D341Med (cell line): ENCODE measurements at places on chromosomes 5 and 9.
A peak's percentile ranks its signal among the peaks of the same experiment; 100 is the strongest.

GRCh38 chr9:136597141-136597885 is 51.5 kb upstream of the NOTCH1 start:
- DNase-seq = no peak

- no peak for DNase-seq
Measured at GRCh38 chr5:55104036-55104772, 1.8 kb downstream of the GZMA start.

DNA sequence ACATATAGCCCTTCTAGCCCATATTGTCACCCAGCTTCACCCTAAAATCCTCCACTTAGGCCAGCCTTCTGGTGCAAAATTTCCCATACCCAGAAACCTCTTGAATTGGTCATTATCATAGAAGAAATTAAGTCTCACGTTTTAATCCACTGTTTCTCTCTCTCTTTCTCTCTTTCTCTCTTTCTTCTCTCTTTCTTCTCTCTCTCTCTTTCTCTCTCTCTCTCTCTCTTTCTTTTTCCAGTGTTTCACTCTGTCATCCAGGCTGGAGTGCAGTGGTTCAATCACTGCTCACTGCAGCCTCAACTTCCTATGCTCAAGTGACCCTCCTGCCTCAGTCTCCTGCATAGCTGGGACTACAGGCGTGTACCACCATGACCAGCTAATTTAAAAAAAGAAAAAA is 363.4 kb downstream of the TMEM167A start:
- DNase-seq = no peak

DNA sequence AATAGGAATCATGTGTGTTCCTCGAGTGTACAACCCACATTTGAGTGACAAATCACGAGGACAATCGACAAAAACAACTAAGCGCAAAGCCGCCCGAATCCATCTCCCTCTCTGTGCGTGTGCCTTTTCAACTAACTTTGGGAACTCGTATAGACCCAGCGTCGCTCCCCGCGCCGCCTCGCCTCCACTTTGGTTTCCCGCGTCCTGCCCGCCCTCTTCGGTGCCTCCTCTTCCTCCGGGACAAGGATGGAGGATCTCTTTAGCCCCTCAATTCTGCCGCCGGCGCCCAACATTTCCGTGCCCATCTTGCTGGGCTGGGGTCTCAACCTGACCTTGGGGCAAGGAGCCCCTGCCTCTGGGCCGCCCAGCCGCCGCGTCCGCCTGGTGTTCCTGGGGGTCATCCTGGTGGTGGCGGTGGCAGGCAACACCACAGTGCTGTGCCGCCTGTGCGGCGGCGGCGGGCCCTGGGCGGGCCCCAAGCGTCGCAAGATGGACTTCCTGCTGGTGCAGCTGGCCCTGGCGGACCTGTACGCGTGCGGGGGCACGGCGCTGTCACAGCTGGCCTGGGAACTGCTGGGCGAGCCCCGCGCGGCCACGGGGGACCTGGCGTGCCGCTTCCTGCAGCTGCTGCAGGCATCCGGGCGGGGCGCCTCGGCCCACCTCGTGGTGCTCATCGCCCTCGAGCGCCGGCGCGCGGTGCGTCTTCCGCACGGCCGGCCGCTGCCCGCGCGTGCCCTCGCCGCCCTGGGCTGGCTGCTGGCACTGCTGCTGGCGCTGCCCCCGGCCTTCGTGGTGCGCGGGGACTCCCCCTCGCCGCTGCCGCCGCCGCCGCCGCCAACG is at the start of gene GPR150:
GPR150 (plus strand) TSS at position 58 of the 840 bp plus-strand sequence; CDS start at position 247, 189 bp downstream.
- peak; percentile 68 for DNase-seq

DNA sequence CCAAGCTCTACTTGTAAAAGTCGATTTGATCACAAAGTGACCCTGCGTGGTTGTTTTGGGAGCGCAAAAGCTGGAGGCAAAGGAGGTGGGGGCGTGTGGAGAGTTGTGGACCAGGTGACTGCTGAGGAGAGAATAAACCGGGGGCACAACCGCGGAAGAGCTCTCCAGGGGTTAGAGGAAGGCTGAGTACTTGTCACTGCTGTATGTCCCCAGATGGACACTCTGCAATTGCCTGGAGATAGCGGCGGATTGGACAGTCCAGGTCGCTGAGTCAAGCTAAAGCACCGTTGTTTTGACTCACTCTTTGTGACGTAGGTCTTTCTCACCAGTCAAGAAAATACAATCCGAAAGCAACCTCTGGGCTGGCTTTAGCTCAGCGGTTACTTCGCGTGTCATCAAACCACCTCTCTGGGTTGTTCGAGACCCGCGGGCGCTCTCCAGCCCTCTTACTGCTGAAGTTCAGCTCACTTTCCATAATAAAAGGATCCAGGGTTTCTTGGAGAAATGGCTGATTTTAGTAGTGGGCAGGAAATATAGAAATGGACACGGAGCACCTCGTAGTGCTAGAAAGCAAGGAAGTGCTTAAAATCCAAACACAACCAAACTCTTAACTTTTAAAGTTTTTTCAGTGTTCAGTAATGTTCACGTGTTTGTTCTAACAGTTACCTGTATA is 25.7 kb downstream of the ZMAT2 start:
- no peak for DNase-seq
